ENCODE measurements at places on chromosomes 3 and 15.

DNA sequence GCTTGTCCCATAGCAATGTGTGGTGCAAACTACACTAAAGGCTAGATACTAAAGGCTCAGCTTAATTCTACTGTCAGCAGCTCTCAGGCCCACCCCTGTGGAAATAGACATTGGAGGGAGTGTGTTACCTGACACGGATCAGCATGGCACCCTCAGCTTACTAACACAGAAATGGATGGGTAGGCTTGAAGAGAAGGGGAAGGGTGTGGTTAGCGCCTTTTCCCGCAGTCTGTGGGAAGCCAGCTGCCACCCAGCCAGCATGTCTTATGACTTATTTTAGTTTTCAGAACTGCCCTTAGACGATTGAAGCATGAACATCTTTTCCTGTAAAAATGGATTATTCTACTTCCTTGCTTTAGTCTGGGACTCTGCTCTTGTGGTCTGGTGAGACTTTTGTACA lies 25.8 kb upstream of the ADPGK start:
- DNase-seq: no peak

DNA sequence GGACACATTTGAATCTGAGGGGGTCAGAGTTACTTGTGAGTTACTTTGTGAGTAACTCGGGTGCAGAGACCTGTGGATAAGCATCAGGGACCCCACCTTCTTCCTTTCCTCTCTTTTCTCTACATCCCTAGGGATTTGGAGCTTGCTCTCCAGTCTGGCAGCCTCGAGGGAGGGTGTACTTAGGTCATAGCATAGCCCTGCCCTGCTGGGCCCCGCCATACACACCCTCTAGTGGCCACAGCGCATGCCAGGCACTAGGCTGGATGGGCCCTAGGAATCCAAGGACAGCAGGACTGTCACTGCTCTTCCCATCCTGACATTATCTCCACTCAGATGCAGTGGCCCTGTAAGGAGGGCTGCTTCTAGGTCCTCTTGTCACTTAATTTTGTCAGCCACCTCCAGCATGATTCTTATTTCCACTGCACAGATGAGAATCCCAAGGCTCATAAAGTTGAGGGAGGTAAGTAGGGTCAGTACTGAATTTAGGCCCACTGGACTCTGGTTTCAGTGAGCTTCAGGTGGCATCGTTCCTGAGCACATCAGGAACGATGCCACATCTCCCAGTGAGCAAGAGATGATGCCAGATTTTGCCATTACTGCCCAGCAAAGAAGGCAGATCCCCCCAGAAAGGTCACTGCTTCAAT lies 3.6 kb upstream of the SMAD6 start:
- DNase-seq: no peak

- peak; percentile 41 for DNase-seq
Measured at GRCh38 chr3:72338942-72339669, 509.1 kb downstream of the SHQ1 start.

DNA sequence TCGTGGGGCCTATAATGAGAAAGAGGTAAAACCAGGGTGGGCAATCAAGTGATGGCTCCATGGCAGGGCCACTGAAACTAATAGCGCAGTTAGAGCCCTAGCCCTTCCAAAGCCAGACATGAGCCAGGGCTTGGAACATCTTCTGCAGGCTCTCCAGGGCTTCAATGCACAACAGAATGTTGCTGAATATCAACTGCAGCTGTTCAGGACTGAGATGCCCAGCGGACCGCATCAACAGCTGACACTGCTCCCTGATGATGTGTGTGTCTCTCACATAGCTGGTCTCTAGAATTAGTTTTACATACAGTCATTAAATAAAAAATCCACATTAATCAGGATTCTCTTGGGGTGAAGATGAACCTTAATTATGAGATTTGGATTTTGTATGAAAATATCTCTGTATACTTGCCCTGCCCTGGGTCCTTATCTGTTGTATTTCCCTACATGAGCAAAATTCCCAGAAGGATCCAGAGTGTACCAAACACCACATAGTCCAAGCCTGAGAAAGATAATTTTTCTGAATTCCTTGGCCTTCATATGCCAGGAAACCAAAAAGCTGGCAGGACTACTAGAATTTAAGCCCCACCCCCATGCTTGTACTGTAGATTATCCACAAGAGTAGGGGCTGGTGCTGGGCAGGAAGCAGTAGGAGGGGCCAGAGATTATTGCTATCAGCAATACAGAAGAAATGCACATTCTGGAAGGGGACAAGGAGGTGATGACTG lies 7.7 kb upstream of the GOLGB1 start:
- no peak for DNase-seq

- no peak for DNase-seq
Measured at GRCh38 chr3:173977747-173978146, 580.2 kb downstream of the NLGN1 start.

GRCh38 chr15:39472621-39473297 lies 108.1 kb upstream of the THBS1 start:
- no peak for DNase-seq

DNA sequence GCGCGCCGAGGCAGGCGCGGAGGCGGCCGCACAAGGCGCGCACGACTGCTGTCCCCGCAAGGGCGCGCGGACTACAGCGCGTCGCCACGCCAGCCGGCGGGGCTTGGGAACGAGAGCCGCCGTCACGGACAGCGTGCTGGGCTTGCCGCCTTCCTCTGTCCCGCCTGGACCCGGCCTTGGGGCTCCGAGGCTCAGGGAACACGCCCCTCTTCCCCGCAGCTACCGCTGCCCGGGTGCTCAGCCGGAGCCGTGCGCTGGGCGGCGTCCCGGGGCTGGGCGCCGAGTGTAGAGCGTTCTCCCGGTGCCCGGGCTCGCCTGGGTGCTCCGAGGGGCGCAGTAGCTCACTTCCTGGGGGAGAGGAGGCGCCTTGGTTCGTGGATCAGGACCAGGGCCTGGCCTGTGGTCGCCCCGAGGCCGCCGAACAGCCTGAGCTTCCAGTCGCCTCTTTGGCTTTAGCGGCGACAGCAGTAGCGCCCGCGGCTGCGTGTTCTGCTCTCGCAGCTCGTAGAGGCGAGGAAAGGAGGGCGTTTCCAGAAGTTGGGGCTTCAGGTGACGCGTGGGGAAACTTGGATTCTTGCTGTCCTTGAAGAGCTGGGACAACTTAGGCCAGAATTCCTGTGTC lies 226.7 kb upstream of the C2CD4B start:
- peak; percentile 46 for DNase-seq

DNA sequence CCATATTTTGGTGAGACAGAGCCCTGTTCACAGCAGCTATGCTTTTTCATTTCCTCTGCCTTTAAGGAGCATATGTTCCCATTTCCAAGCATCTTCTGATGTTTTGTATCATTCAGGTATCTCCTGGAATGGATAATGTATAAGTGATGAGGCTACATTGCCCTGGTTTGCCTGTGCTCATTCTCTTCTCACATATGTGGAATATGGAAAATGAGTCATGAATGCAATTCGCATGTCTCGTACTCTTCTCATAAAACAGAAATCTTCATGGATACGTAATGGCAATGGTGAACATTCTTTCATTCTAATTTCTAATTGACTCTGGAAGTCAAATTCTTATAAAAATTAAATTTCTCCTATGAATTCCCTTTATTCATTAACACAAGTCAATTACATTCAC lies 143.1 kb downstream of the CDIN1 start:
- no peak for DNase-seq

GRCh38 chr15:31083370-31083780 lies 18.1 kb downstream of the TRPM1 start:
- no peak for DNase-seq

DNA sequence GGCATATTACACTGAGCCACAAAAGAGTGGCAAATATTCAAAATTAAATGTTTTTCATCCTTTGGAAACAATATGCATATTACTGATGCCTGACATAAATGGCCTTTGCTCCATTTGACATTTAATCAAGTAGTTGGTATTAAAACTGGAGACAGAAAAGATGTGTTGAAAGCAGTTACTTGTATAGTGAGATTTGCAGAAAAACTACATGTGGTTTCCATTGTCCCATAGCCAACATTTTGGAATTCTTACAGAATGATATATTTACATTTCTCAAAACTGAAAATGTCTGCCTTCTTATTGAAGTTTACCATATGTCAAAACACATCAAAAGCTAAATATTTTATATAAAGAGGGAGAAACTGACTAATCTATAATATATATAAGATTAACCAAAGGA lies 21.6 kb downstream of the SHOX2 start:
- no peak for DNase-seq

DNA sequence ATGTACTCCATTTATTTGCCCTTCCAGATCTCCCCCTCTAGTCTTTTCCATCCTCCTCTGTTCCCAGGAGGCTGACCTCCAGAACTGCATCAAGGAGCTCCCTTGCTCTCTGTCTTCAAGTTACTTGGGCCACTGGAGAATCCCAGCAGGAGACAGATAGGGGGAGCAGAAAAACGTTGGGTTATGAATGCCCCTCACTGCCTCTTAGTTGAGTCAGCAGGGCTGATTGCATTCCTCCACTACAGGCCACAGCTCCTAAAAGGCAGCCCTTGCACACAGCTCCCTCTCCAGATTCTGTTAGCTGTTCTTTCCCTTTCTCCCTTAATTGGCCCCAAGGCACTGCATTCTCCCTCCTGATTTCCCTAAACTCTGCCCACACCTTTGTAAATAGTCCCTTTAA lies 12.4 kb upstream of the CEP152 start:
- no peak for DNase-seq

DNA sequence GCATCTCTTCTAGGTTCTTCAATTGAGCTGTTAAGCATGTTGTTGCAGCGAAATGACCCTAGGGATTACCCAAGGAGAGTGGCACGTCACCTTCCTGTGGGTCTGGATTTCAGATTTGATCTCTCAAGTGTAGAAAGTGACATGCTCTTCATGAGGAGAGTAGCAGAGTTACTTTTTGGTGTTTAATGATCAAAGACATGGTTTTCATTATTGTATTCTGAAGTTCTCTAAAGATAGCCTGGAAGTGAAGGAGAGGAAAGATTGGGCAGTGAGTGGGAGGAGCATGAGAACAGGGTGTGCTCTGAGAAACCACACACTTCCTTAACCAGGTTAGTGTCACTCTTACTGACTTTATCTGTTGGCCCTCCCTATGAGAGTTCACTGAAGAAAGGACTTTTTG lies 153.6 kb downstream of the AKAP13 start:
- no peak for DNase-seq

GRCh38 chr3:38567498-38567897 lies 71.4 kb downstream of the EXOG start:
- DNase-seq: no peak

- DNase-seq: no peak
Measured at GRCh38 chr15:70486012-70486411, 277.3 kb downstream of the UACA start.

- peak; percentile 98 for DNase-seq
Measured at GRCh38 chr15:68820295-68821189, at the start of gene ANP32A. Gene ANP32A, minus strand, starts transcription at chr15:68820895. Its CDS starts 144 bp downstream, at chr15:68820751.

- no peak for DNase-seq
Measured at GRCh38 chr3:98259707-98260106, 4.3 kb upstream of the OR5H6 start.

DNA sequence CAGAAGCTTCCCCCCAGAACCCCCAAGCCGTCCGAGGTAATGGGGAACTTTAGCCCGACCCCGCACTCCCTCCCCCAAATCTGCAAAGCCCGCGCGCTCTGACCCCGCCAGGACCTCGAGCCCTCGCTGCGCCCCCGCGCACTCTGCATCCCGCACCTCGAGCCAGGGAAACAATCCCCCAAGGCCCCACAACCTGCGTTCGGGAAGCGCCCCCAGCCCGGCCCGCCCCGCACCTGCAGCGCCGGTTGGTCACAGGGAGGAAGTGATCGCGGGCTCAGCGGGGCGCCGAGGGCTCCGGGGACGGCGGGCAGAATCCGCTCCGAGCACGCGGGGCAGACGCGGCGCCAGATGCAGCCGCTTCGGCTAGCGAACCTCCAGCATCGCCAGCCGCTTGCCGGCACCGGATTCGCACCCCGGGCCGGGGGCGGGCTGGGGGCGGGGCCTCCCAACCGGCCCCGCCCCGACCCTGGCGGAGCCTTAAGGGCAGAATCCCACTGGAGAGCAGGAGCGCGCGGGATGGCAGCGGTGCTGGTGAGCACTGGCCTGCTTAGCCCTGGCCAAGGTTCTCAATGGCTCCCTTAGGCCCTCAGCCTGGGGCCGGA lies at the start of gene CAMKV:
CAMKV (minus strand) TSS at position 382 of the 602 bp plus-strand sequence. CDS start 7,518 bp downstream, outside the sequence.
- DNase-seq: no peak

GRCh38 chr15:80832686-80833085 lies 53.5 kb downstream of the CEMIP start:
- DNase-seq: no peak

DNA sequence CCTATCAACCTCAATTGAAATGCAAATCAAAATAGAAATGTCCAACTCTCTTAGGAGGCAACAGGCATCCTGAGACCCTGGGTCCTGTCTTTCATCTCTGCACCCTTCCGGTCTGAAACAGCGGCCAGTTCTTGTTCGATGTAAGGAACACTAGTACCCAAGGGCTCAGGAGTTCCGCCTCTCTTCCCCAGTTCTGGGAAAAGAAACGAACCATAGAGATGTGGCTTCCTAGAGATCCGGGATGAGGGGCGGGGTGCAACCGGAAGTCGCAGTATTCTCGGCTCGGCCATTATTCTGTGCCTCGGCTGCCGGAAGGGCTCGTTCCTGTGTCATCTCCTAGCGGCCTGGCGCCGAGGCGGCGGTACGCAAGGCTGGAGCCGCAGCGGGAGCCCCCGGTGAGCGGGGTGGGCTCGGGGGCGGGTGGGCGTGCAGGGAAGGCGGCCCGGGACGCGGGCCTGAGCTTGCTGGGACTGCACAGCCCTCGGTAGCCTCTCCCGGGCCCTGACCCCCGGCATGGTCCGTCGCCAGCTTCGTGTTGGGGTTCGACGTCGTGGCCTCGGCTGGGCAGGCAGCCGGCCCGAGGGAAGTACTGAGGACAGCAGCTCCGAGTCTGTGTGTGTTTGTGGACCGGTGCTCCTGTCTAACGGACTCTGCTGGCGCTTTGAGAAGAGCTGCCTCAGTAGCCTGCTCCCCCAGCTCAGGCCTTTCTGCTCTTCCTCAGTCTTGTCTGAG lies at the start of gene ZNF197:
ZNF197 (plus strand) TSS at position 288 of the 732 bp plus-strand sequence. CDS start 4,119 bp downstream, outside the sequence.
- peak; percentile 61 for DNase-seq

DNA sequence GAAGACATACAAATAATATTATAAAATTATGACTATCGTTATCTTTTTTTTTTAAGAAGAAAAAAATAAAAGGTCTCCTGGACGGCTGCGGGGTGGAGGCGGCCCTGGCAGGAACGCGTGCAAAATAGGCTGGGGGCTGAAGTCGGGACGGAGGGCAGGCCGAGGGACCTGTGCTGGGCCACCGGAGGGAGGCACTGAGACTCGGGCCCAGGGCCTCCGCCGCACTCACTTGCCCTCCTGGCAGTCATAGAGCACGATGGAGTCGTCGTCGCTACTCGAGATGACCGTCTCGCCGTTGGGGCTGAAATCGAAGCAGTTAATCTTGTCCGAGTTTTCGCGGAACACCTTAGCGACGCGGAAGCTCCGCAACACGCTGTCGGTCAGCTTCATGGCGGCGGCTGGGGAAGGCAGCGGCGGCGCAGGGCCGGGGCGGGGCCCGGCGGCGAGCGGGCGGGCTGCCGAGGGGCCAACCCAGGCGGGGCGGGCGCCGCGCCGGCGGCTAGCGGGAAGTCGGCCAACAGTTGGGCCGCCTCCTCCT lies 408 bp downstream of the WDR82 start:
- DNase-seq: no peak

- no peak for DNase-seq
Measured at GRCh38 chr3:30408105-30408557, 198.3 kb upstream of the TGFBR2 start.

- DNase-seq: no peak
Measured at GRCh38 chr3:97235611-97236315, 421.4 kb downstream of the EPHA6 start.
